ENCODE measurements at places on chromosomes 7 and 10. TPM values are rescaled to one million over a fixed set of nuclear protein-coding genes. Genes with fewer than 3 reads are reported as not detected.

Gene TMEM243
- 29.9 TPM for total RNA-seq

Gene SAMD9L
- total RNA-seq: 22.6 TPM

Gene GRM3
- not detected for total RNA-seq

Gene SPDYE16
- total RNA-seq: not detected

Gene ITIH5
- total RNA-seq: 0.05 TPM

Gene PRSS58
- total RNA-seq: not detected

Gene ADRA2A
- total RNA-seq: 0.48 TPM

Gene CH25H
- total RNA-seq: not detected

Gene ZNF727
- total RNA-seq: not detected

Gene TUBAL3
- total RNA-seq: not detected

All from glomerular endothelial cell (primary cell).